Keratinocyte (primary cell): ENCODE measurements at places on chromosomes 4 and X. TPM values are rescaled to one million over a fixed set of nuclear protein-coding genes. Genes with fewer than 3 reads are reported as not detected.

DNA sequence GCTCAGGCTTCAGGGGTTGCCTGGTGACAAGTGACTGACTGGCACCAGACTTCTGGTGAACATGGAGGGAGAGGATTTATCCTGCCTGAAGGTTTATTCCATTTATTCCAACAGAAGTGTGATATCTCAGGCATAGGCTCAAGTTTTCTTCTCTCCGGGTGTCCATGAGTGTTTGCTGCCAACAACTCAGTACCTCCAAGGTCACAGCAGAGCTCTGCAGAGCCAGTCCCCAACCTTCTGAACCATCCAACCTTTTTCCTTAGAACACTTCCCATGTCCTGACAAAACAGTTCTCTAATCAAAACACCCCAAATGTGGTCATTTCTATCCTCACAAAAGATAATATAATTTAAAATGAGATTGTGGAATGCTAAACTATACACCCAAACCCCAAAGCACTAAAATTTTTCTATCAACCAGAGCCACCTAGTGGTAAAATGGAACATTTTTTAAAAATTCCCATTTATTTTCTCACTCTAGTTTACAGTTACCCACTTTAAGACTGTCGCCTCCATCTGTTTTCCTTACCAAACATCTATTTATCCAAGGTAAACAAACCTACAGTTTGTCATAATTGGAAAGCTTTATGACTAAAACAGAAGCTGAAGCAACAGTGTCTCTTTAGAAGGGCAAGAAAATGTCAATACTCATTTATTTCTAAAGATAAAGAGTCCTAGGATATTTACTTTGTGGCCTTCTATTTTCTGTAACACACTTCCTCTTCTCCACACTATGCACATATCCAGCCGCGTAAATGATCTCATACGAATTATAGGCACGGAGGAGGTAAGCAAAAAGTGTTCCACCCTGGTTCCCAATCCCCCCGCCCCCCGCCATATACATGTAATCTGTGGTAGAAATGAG is 39.5 kb downstream of the TMEM154 start:
- no peaks in the 10 kb centered on the region for H3K4me1 ChIP-seq
- H3K4me3 ChIP-seq: no peak overlapping the region

- H3K4me1 ChIP-seq: peaks cover 8% of the 10 kb centered on the region
- no peak for DNase-seq
- no peaks in the 10 kb centered on the region for H3K36me3 ChIP-seq
These were observed at the start of gene CXCL5 for GRCh38 chr4:73998040-73999011. Gene CXCL5, minus strand, starts transcription at chr4:73998677. Its CDS starts 96 bp downstream, at chr4:73998581.

Gene AR
- polyA plus RNA-seq: 0.27 to 0.75 TPM (median 0.47 TPM) in 3 replicates

- H3K4me1 ChIP-seq: peaks cover 18% of the 10 kb centered on the region
- no peak overlapping the region for H3K27ac ChIP-seq
- peak overlapping the region; percentile 70 for H3K4me3 ChIP-seq
- no peaks in the 10 kb centered on the region for H3K27me3 ChIP-seq
- no peaks in the 10 kb centered on the region for H3K36me3 ChIP-seq
- no peak for DNase-seq
These were observed 1428.0 kb downstream of the PCDH7 start for GRCh38 chr4:32148111-32148666.

- H3K27me3 ChIP-seq: no peaks in the 10 kb centered on the region
- no peak overlapping the region for H3K4me3 ChIP-seq
- no peaks in the 10 kb centered on the region for H3K4me1 ChIP-seq
- DNase-seq: no peak
- H3K36me3 ChIP-seq: no peaks in the 10 kb centered on the region
These were observed 41.1 kb upstream of the IBSP start for GRCh38 chr4:87758270-87758669.

- H3K36me3 ChIP-seq: no peaks in the 10 kb centered on the region
- H3K4me1 ChIP-seq: no peaks in the 10 kb centered on the region
- DNase-seq: no peak
- H3K27ac ChIP-seq: no peak overlapping the region
These were observed 58.2 kb upstream of the DKK2 start for GRCh38 chr4:107094332-107094731.

Gene IL3RA
- not detected in 3 replicates for polyA plus RNA-seq

GRCh38 chr4:110041735-110042134 is 129.1 kb downstream of the EGF start:
- H3K27ac ChIP-seq: no peak overlapping the region
- H3K4me1 ChIP-seq: no peaks in the 10 kb centered on the region
- no peak for DNase-seq
- H3K27me3 ChIP-seq: no peaks in the 10 kb centered on the region
- no peaks in the 10 kb centered on the region for H3K36me3 ChIP-seq

- no peak overlapping the region for H3K27ac ChIP-seq
- no peaks in the 10 kb centered on the region for H3K4me1 ChIP-seq
- no peak overlapping the region for H3K4me3 ChIP-seq
- H3K27me3 ChIP-seq: no peaks in the 10 kb centered on the region
- no peaks in the 10 kb centered on the region for H3K36me3 ChIP-seq
These were observed 244.5 kb upstream of the PITX2 start for GRCh38 chr4:110867251-110867960.

- H3K27ac ChIP-seq: no peak overlapping the region
- no peak overlapping the region for H3K4me3 ChIP-seq
- H3K4me1 ChIP-seq: no peaks in the 10 kb centered on the region
- no peaks in the 10 kb centered on the region for H3K27me3 ChIP-seq
- H3K36me3 ChIP-seq: no peaks in the 10 kb centered on the region
These were observed 37.3 kb downstream of the AFF2 start for GRCh38 chrX:148537556-148538182.

Gene AADAT
- 2.1 to 6.2 TPM (median 5.2 TPM) in 3 replicates for polyA plus RNA-seq

Gene XPNPEP2
- not detected in 3 replicates for polyA plus RNA-seq

- no peaks in the 10 kb centered on the region for H3K4me1 ChIP-seq
- H3K27me3 ChIP-seq: no peaks in the 10 kb centered on the region
- H3K27ac ChIP-seq: no peak overlapping the region
- H3K36me3 ChIP-seq: no peaks in the 10 kb centered on the region
These were observed 255.1 kb upstream of the GPC4 start for GRCh38 chrX:133670383-133670782.

Gene IL15
- polyA plus RNA-seq: 0.70 to 1.4 TPM (median 0.99 TPM) in 3 replicates

GRCh38 chrX:136747003-136747986 is 33.4 kb downstream of the ARHGEF6 start:
- no peaks in the 10 kb centered on the region for H3K27me3 ChIP-seq
- no peaks in the 10 kb centered on the region for H3K4me1 ChIP-seq
- no peak overlapping the region for H3K4me3 ChIP-seq
- no peaks in the 10 kb centered on the region for H3K36me3 ChIP-seq

DNA sequence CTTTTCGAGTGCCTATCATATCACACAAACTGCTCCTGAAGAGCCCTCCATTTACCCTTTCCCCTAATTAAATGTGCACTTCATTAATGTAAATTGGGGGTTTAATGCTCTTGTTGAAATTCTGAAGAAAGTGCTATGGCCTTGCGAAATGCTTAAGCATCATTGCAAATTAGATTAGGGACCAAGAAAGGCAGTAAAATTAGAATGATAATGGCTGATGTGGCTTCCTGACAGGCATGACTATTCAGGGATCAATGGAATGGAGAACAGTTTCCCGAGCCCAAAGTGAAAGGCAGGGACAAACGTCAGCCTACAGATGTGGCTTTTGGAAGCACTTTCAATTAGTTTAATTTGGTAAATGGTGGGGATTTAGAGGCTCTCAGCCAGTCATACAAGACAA is 120.1 kb downstream of the NKX6-1 start:
- DNase-seq: no peak
- H3K4me1 ChIP-seq: no peaks in the 10 kb centered on the region
- no peaks in the 10 kb centered on the region for H3K36me3 ChIP-seq
- H3K27ac ChIP-seq: no peak overlapping the region

GRCh38 chrX:31449965-31450364 is 378.1 kb upstream of the FTHL17 start:
- H3K36me3 ChIP-seq: no peaks in the 10 kb centered on the region
- H3K4me3 ChIP-seq: no peak overlapping the region
- no peaks in the 10 kb centered on the region for H3K4me1 ChIP-seq
- H3K27me3 ChIP-seq: no peaks in the 10 kb centered on the region
- H3K27ac ChIP-seq: no peak overlapping the region

Gene UCP1
- not detected in 3 replicates for polyA plus RNA-seq

Gene FAM133A
- not detected in 3 replicates for polyA plus RNA-seq

- no peaks in the 10 kb centered on the region for H3K36me3 ChIP-seq
- no peak for DNase-seq
- peaks cover 5% of the 10 kb centered on the region for H3K27me3 ChIP-seq
- H3K4me1 ChIP-seq: no peaks in the 10 kb centered on the region
These were observed 42.0 kb upstream of the PRKG2 start for GRCh38 chr4:81257021-81257420.

- no peaks in the 10 kb centered on the region for H3K27me3 ChIP-seq
- DNase-seq: no peak
- H3K27ac ChIP-seq: no peak overlapping the region
- H3K4me1 ChIP-seq: peaks cover 19% of the 10 kb centered on the region
- H3K4me3 ChIP-seq: no peak overlapping the region
These were observed 112.8 kb upstream of the MAP3K15 start for GRCh38 chrX:19628011-19628575.

GRCh38 chr4:99587803-99588202 is 13.2 kb downstream of the MTTP start:
- H3K4me3 ChIP-seq: no peak overlapping the region
- H3K27me3 ChIP-seq: no peaks in the 10 kb centered on the region
- DNase-seq: no peak
- H3K27ac ChIP-seq: no peak overlapping the region

GRCh38 chr4:25427871-25428270 is 50.8 kb downstream of the ANAPC4 start:
- H3K36me3 ChIP-seq: no peaks in the 10 kb centered on the region
- no peak overlapping the region for H3K27ac ChIP-seq
- H3K27me3 ChIP-seq: no peaks in the 10 kb centered on the region
- no peak overlapping the region for H3K4me3 ChIP-seq
- no peaks in the 10 kb centered on the region for H3K4me1 ChIP-seq
- no peak for DNase-seq

DNA sequence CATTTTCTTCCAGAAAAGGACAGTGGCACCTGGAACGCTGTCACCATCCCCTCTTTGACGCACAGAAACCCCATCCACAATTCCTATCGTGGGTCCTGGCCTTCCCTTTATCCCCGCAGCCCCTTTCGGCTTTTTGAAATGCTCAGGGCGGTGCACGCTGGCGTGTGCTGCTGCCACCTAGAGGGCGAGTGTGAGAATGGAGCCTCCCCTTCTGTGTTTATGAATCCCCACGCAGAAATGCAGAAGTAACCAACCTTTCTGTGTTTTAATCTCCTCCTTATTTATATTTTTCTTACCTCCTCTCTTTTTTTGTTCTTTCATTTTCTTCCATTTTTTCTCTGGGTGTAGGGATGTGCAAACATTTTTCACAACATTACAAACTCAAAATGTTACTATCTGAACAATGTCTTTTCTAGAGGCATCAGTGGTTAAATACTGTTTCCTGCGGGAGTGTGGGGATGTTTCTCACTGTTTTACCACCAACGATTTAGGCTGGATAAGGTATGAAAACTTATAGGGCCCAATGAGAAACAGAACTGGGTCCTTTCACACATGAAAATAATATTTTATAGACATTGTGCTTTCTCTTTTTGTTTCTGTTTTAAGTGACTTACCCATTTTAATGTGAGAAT is 50.0 kb downstream of the TMA16 start:
- no peak overlapping the region for H3K27ac ChIP-seq
- no peak overlapping the region for H3K4me3 ChIP-seq
- peaks cover 26% of the 10 kb centered on the region for H3K4me1 ChIP-seq
- no peaks in the 10 kb centered on the region for H3K27me3 ChIP-seq
- H3K36me3 ChIP-seq: no peaks in the 10 kb centered on the region

Gene HTR2C
- polyA plus RNA-seq: not detected in 3 replicates

Gene GRIA2
- polyA plus RNA-seq: not detected in 3 replicates

- no peaks in the 10 kb centered on the region for H3K27me3 ChIP-seq
- H3K27ac ChIP-seq: peak overlapping the region; percentile 61
- peaks cover 21% of the 10 kb centered on the region for H3K4me1 ChIP-seq
- no peaks in the 10 kb centered on the region for H3K36me3 ChIP-seq
These were observed 65.9 kb downstream of the EFNB1 start for GRCh38 chrX:68894513-68895340.

Gene GEMIN8
- 36.4 to 38.8 TPM (median 37.9 TPM) in 3 replicates for polyA plus RNA-seq

- no peaks in the 10 kb centered on the region for H3K36me3 ChIP-seq
- DNase-seq: peak; percentile 54
- no peak overlapping the region for H3K4me3 ChIP-seq
- H3K27me3 ChIP-seq: no peaks in the 10 kb centered on the region
- H3K27ac ChIP-seq: peak overlapping the region; percentile 65
These were observed 284.7 kb downstream of the CAMK2D start for GRCh38 chr4:113476800-113477199.

DNA sequence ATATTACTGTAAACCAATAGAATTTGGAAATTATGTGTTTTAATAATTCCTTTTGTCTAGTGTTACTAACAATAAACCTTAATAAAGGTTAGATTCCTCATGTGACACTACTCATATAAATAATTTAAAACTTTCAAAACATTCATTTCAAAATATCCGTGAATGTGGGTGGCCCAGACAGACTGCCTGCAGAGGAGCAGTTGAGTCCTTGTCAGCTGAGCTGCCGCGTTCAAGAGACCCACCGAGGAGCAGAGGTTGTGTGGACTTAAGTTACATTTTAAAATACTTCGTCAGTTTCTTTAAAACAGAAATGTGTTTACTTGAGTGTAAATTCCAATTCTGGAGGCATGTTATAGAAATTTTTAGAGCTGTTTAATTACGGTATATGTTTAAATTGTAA is 64.2 kb upstream of the HGFAC start:
- no peak overlapping the region for H3K4me3 ChIP-seq
- H3K27me3 ChIP-seq: peaks cover 9% of the 10 kb centered on the region
- H3K36me3 ChIP-seq: no peaks in the 10 kb centered on the region
- H3K4me1 ChIP-seq: no peaks in the 10 kb centered on the region
- H3K27ac ChIP-seq: no peak overlapping the region

Gene SEPTIN11
- 68.3 to 99.3 TPM (median 89.2 TPM) in 3 replicates for polyA plus RNA-seq

GRCh38 chr4:19327364-19327763 is 924.3 kb upstream of the SLIT2 start:
- H3K4me1 ChIP-seq: no peaks in the 10 kb centered on the region
- H3K27ac ChIP-seq: no peak overlapping the region
- DNase-seq: no peak
- no peak overlapping the region for H3K4me3 ChIP-seq
- H3K27me3 ChIP-seq: no peaks in the 10 kb centered on the region
- H3K36me3 ChIP-seq: no peaks in the 10 kb centered on the region

- H3K36me3 ChIP-seq: no peaks in the 10 kb centered on the region
- H3K27ac ChIP-seq: no peak overlapping the region
- H3K4me1 ChIP-seq: peaks cover 29% of the 10 kb centered on the region
- no peaks in the 10 kb centered on the region for H3K27me3 ChIP-seq
These were observed 10.7 kb downstream of the SGMS2 start for GRCh38 chr4:107835406-107835805.

DNA sequence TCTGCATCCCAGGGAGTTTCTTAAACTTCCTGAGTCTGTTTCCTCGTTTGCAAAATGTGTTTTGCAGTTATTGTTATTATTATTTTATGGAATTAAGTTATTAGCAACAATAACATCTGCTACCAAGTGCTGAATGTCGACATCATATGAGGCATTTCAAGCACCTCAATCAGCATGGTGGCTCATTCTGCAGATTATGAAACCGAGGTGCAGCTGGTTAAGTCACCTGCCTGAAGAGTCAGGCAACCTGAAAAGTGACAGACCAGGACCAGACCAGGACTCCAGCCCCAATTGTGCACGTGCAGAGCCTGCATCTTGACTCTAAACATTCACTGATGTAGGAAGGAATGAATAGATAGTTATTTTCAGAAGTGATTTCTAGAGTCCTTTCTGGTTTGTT is 99.8 kb downstream of the AFAP1 start:
- H3K36me3 ChIP-seq: peaks cover 10% of the 10 kb centered on the region
- no peak overlapping the region for H3K4me3 ChIP-seq
- no peak for DNase-seq
- H3K27ac ChIP-seq: no peak overlapping the region
- H3K27me3 ChIP-seq: no peaks in the 10 kb centered on the region
